ENCODE measurements at places on chromosomes 12 and 14. TPM values are rescaled to one million over a fixed set of nuclear protein-coding genes. Genes with fewer than 3 reads are reported as not detected.

- H3K4me1 ChIP-seq: no peaks in the 10 kb centered on the region
- no peak for DNase-seq
- H3K36me3 ChIP-seq: no peaks in the 10 kb centered on the region
- no peak overlapping the region for H3K4me3 ChIP-seq
- no peaks in the 10 kb centered on the region for H3K27me3 ChIP-seq
- no peak overlapping the region for H3K27ac ChIP-seq
Measured at GRCh38 chr14:82094829-82095345, 561.2 kb upstream of the SEL1L start.

Gene PPP1R36
- not detected for total RNA-seq

Gene TAC3
- 7.6 TPM for total RNA-seq

DNA sequence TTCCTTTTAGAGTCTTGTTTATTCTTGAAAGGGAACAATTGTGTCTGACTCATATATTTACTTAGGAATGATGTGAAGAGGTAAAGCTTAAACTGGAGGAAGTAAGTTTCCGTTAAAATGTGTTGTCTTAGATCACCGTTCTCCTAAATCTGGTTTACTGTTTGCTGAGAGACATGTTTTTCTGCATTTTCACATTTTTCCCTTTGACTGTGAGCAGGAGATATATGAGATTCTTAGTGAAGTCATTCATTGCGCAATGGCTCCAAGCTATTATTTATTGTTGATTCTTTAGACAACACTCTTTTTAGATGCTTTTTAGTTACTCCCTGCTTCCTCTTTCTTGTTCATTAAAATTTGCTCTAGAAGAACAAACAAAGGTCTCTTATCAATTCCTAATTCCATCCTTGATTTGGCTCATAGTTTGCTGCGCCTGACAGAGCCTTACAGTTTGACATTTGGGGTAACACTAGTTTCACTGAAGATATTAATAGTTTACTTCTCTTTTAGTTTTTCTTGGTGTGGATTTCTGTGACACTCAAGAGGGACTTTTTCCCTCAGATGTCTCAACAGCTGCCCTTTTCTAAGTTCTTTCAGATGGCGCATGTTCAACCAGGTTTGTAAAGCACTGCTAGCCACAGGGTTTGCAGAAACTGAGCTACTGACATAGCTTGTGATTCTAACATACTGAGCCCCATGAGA lies 11.4 kb downstream of the CLECL1 start:
- H3K4me1 ChIP-seq: peaks cover 15% of the 10 kb centered on the region
- no peaks in the 10 kb centered on the region for H3K36me3 ChIP-seq
- H3K27me3 ChIP-seq: no peaks in the 10 kb centered on the region
- no peak for DNase-seq

GRCh38 chr12:588024-588322 lies 75.3 kb downstream of the NINJ2 start:
- no peak overlapping the region for H3K4me3 ChIP-seq
- no peaks in the 10 kb centered on the region for H3K27me3 ChIP-seq
- H3K4me1 ChIP-seq: peaks cover 4% of the 10 kb centered on the region
- DNase-seq: no peak
- no peak overlapping the region for H3K27ac ChIP-seq

DNA sequence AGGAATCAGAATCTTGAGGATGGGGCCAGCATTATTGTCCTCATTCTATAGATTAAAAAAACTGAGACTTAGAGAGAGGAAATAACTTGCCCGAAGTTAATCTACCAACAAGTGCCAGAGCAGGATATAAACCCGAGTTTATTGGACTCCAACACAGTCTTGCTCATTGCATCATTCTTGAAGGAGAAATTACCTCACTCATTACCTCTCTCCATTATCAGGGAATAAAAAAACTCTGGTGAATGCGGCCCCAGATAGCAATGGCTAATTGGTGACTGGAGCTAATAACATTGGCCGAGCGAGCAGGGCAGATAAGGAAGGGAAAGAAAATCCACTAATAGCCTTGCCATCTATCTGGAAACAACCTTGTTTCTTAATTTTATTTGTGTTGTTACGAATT lies 24.7 kb upstream of the TMED10 start:
- no peaks in the 10 kb centered on the region for H3K36me3 ChIP-seq
- H3K4me3 ChIP-seq: no peak overlapping the region
- DNase-seq: peak; percentile 78
- peaks cover 4% of the 10 kb centered on the region for H3K27me3 ChIP-seq

DNA sequence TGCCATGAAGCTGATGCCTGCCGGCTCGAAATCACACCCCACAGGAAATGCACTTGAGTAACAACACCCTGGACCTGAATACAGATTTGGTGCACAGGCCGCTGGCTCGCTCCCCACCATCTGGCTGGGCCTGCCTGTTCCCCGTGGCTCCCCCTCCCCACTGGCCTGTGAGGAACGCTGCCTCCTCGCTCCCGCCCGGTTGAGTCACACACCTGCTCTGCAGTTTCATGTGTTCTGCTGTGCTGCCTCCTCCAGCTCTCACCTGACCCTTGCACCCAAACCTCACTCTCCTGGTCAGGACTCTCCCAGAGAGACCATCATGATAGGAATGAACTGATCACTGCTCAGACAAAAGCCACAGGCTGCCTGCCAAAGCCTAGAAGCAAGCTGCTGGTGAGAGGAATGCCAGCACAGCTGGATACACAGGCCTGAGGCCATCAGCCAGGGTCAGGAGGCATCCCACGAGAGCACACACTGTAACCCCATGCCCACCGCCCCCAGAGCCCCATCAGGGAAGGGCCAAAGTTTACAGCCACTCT lies 3.8 kb upstream of the SIVA1 start:
- no peak overlapping the region for H3K4me3 ChIP-seq
- DNase-seq: peak; percentile 73
- H3K4me1 ChIP-seq: peaks cover 66% of the 10 kb centered on the region
- no peaks in the 10 kb centered on the region for H3K27me3 ChIP-seq
- H3K36me3 ChIP-seq: peaks cover 4% of the 10 kb centered on the region

Gene PMCH
- total RNA-seq: not detected
